Thoracic aorta (tissue), 2 donors: ENCODE measurements at places on chromosomes 3 and 15.

- DNase-seq: no peak
- H3K27me3 ChIP-seq: no peaks in the 10 kb centered on the region
- no peaks in the 10 kb centered on the region for H3K4me1 ChIP-seq
Measured at GRCh38 chr3:50862221-50862620, 187.5 kb downstream of the DOCK3 start.

DNA sequence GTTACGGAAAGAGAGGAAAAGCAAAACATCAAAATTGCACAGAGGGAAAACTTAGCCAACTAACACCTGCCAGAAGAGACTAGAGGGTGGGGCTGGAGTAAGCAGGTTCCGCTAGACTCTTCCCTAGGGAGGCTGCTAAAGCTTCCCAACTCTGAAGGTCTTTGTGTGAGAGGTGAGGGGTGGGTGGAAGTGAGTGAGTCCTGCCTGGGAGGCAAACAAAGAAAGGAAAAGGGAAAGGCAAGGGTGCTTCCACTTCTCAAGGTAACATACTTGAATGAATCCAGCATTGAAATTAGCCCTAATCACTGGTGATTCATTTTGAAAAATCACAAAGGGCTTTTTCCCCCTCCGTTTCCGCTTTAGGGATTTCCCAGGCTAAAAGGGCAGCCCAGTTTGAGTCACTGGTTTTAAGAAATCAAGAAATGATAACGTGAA lies 220.5 kb upstream of the ADAMTS9 start:
- H3K36me3 ChIP-seq: no peaks in the 10 kb centered on the region
- H3K4me3 ChIP-seq: no peak overlapping the region
- no peaks in the 10 kb centered on the region for H3K27me3 ChIP-seq
- H3K4me1 ChIP-seq: peaks cover 2% of the 10 kb centered on the region
- no peak for DNase-seq

DNA sequence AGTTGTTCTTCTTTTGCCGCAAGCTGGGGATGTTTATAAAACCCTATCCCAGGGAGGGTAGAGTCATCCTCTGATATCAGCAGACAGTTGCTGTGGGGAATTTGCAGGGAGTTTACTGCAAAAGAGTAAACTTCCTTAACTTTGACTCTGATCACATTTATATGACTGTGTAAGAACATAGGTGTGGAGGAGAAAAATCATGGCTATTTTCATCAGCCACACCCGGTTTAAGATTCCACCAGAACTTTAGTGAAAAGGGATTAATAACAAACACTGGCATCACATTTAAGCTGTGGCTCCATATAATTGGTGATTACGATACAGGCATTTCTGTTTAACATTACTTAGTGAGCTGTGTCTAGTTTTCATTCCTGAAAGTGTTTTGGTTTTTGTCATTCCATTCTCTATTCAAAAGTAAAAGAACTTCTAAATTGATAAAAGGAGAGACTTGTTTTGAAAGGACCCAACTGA lies 143.1 kb downstream of the MYLK start:
- peaks cover 21% of the 10 kb centered on the region for H3K36me3 ChIP-seq
- H3K4me1 ChIP-seq: peaks cover 55% of the 10 kb centered on the region
- no peaks in the 10 kb centered on the region for H3K27me3 ChIP-seq
- DNase-seq: no peak

GRCh38 chr3:169663951-169664820 lies 674 bp upstream of the MECOM start:
- DNase-seq: no peak
- H3K36me3 ChIP-seq: no peaks in the 10 kb centered on the region
- peak overlapping the region; percentile 80 for H3K4me3 ChIP-seq
- H3K27ac ChIP-seq: peak overlapping the region; percentile 99

- no peak for DNase-seq
- H3K27me3 ChIP-seq: no peaks in the 10 kb centered on the region
- no peak overlapping the region for H3K27ac ChIP-seq
- no peaks in the 10 kb centered on the region for H3K36me3 ChIP-seq
- H3K4me3 ChIP-seq: no peak overlapping the region
Measured at GRCh38 chr15:100810229-100810628, 69.4 kb upstream of the ALDH1A3 start.

- DNase-seq: no peak
- H3K4me3 ChIP-seq: no peak overlapping the region
- H3K27ac ChIP-seq: no peak overlapping the region
Measured at GRCh38 chr3:177893331-177893730, 642.9 kb upstream of the KCNMB2 start.

GRCh38 chr3:4462369-4463040 lies 4.6 kb downstream of the SUMF1 start:
- no peak overlapping the region for H3K27ac ChIP-seq
- H3K27me3 ChIP-seq: no peaks in the 10 kb centered on the region
- no peaks in the 10 kb centered on the region for H3K36me3 ChIP-seq
- DNase-seq: no peak
- peaks cover 7% of the 10 kb centered on the region for H3K4me1 ChIP-seq

DNA sequence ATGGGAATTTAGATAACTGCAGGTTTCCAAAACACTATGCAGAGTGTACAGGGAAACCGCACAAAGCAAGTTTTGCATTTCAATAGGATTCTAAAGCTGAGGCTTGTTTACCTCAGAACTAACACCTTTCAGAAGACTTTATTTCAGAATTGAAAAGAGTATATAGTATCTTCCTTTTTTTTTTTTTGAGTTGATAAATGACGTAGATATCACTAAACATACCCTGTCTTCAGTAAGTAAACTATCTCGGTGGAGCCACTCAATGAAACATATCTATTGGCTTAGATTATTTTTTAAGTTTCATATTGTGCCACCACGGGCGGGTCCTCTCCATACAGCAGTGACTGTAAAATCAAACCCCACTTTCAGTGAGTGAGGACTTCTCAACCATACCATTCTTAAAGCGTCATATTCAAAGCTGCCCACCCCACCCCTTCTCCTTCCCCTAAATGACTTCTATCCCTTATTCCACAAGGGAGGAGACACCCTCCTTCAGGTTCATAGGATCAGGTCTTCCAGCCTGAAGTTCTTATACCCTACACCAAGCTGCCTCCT lies 2.0 kb upstream of the TBL1XR1 start:
- no peaks in the 10 kb centered on the region for H3K36me3 ChIP-seq
- no peak for DNase-seq
- H3K27ac ChIP-seq: peak overlapping the region; percentile 86

DNA sequence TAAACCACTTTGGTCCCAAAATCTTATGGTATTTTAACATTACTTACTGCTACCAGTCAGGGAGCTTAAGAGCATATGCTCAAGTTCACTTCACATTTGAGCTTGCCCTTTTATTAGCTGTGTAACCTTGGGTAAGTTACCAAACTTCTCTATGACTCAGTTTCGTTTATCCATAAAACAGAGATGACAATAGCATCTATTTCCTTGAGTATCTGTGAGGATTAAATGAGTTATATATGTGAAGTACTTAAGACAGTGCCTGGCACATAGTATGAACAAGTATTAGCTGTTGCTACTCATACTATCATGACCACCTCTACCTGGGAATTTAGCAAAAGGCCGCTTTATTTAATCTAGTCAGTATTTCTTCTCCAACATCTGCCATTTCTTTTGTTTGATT lies 5.9 kb downstream of the ATOSA start:
- no peak overlapping the region for H3K4me3 ChIP-seq
- peaks cover 24% of the 10 kb centered on the region for H3K36me3 ChIP-seq
- no peaks in the 10 kb centered on the region for H3K27me3 ChIP-seq
- no peak for DNase-seq
- peaks cover 27% of the 10 kb centered on the region for H3K4me1 ChIP-seq

DNA sequence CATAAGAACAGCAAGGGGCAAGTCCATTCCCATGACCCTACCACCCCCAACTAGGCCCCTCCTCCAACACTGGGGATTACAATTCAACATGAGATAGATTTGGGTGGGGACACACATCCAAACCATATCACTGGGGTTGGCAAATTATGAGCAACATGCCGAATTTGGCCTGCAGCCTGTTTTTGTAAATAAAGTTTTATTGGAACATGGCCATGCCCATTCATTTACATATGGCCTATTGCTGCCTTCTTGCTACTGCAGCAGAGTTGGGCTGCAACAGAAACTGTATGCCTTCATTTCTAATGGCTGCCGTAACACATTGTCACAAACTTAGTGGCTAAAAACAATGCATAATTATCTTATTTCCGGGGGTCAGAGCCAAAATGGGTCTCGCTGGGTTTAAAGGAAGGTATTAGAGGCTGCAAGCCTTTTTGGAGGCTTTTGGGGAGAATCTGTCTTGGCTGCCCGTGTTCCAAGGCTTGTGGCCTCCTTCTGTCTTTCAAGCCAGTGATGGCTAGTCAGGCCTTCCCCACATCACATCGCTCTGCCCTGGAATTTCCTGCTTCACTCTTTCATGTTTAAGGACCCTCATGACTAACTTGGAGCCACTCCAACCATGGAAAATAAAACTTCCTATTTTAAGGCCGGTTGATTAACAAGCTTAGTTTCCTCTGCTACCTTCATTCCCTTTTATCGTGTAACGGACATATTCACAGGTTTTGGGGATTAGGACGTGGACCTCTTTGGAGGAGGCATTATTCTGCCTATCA lies 428.5 kb upstream of the PROK2 start:
- H3K27me3 ChIP-seq: no peaks in the 10 kb centered on the region
- H3K36me3 ChIP-seq: no peaks in the 10 kb centered on the region
- H3K4me3 ChIP-seq: no peak overlapping the region
- no peak overlapping the region for H3K27ac ChIP-seq
- H3K4me1 ChIP-seq: no peaks in the 10 kb centered on the region

GRCh38 chr15:52020221-52021085 lies 1.4 kb downstream of the MAPK6 start:
- no peaks in the 10 kb centered on the region for H3K27me3 ChIP-seq
- peak overlapping the region; percentile 79 for H3K4me3 ChIP-seq
- DNase-seq: no peak
- peaks cover 35% of the 10 kb centered on the region for H3K4me1 ChIP-seq
- H3K27ac ChIP-seq: peak overlapping the region; percentile 85

DNA sequence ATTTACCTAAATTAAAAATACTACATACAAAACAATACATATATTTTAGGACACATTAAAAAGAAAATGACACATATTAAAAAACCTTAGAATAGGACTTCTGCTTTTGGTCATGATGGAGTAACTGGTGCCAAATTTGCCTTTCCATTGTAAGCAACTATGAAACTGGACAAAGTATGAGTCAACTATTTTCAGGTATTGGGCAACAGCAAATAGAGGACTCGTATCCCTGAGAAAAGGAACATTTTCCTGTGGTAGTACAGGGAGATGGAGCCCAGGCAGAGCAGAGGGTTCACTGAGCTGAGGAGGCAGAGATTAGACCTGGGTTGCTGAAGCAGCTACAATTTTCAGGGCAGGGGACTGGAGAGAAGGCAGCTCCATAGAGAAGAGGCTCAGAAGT lies 14.7 kb downstream of the CCR1 start:
- no peak for DNase-seq
- H3K27me3 ChIP-seq: no peaks in the 10 kb centered on the region
- no peaks in the 10 kb centered on the region for H3K4me1 ChIP-seq
- H3K27ac ChIP-seq: no peak overlapping the region
- no peaks in the 10 kb centered on the region for H3K36me3 ChIP-seq

DNA sequence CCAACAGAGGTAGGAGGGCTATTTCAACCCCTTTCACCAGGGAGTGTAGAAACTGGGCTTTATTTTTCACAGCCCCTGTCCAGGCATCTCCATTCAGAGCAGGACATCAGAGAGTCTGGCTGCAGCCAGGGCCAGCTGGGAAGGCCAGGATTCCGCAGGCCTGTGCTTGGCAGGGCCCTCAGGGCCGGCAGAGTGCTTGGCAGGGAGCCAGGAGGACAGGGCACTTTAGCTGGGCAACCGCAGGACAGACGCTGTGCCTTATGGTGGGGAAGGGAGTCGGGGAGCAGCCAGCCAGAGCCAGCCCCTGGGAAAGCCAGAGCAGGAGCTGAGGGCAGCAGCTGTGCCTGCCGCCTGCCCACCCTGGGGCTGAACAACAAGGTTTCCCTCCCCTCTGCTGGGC lies 34.5 kb upstream of the IQCF6 start:
- H3K4me1 ChIP-seq: no peaks in the 10 kb centered on the region
- H3K27me3 ChIP-seq: no peaks in the 10 kb centered on the region
- H3K36me3 ChIP-seq: no peaks in the 10 kb centered on the region
- H3K27ac ChIP-seq: no peak overlapping the region
- no peak for DNase-seq

GRCh38 chr3:137106612-137107240 lies 148.9 kb downstream of the IL20RB start:
- no peak overlapping the region for H3K27ac ChIP-seq
- no peak overlapping the region for H3K4me3 ChIP-seq
- H3K27me3 ChIP-seq: no peaks in the 10 kb centered on the region

DNA sequence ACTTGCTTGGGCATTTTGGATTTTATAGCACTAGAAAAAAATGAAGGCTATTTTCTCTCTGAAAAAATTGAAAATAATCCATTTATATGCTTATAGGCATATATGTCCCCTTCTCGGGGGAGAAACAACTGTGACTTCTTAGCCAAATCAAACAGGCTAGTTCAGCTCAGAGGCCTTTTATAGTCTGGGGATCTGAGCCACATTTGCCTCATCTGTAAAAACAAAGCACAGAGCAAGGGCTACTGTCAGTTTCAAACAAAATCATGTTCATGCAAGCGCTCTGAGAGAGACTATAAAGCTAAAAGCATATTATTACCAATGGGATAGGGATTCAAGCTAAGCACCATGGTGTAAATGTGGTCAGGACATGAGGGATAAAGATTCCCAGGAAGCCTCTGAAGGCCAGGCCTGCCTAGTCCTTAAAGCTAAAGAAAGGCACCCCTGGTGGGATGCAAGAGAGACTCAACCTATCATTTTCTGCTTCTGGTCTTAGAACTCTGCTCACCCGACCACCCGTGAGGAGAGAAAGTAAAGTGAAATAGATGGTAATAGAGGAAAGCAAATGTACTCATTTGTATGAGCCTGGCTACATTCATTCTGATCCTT lies 51.0 kb upstream of the IL12A start:
- no peaks in the 10 kb centered on the region for H3K4me1 ChIP-seq
- H3K4me3 ChIP-seq: no peak overlapping the region
- H3K27ac ChIP-seq: no peak overlapping the region
- no peaks in the 10 kb centered on the region for H3K36me3 ChIP-seq
- DNase-seq: no peak

DNA sequence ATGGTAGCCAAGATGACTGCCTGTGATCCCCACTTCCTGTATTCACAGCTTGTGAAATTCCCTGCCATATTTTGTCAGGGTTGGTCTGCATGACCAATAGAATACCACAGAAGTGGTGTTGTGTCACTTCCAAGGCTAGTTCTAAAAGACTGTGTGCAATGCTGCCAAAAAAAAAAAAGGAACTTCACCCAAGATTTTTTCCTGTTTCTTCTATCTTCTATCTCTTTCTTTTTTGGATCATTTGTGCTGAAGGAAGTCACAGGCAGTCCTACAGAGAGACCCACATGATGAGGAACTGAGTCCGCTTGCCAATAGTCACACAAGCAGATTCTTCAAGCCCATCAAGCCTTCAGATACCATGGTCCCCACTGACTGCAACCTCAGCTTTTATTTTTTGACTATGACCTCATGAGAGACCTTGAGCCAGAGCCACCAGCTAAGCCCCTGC lies 18.1 kb upstream of the RAF1 start:
- DNase-seq: no peak
- H3K27me3 ChIP-seq: no peaks in the 10 kb centered on the region
- H3K4me3 ChIP-seq: no peak overlapping the region
